ENCODE measurements at places on chromosomes 1 and 21.

GRCh38 chr1:219570937-219571336, 42.0 kb downstream of the ZC3H11B start:
- H3K4me1 ChIP-seq: peaks cover 23% of the 10 kb centered on the region
- H3K27me3 ChIP-seq: peaks cover 2% of the 10 kb centered on the region
- H3K36me3 ChIP-seq: no peaks in the 10 kb centered on the region
- no peak overlapping the region for H3K27ac ChIP-seq
- DNase-seq: no peak

DNA sequence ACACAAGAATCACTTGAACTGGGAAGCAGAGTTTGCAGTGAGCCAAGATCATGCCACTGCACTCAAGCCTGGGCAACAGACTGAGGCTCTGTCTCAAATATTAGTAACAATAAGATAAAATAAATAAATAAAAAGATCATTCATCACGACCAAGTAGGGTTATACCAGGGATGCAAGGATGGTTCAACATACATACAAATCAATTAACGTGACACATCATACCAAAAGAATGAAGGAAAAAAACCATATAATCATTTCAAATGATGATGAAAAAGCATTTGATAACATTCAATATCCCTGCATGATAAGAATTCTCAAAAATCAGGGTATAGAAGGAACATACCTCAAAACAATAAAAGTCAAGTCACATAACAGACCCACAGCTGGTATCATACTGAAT, 38.3 kb downstream of the PHTF1 start:
- peaks cover 1% of the 10 kb centered on the region for H3K27me3 ChIP-seq
- H3K4me1 ChIP-seq: no peaks in the 10 kb centered on the region
- peaks cover 60% of the 10 kb centered on the region for H3K36me3 ChIP-seq
- no peak overlapping the region for H3K27ac ChIP-seq
- no peak for DNase-seq

DNA sequence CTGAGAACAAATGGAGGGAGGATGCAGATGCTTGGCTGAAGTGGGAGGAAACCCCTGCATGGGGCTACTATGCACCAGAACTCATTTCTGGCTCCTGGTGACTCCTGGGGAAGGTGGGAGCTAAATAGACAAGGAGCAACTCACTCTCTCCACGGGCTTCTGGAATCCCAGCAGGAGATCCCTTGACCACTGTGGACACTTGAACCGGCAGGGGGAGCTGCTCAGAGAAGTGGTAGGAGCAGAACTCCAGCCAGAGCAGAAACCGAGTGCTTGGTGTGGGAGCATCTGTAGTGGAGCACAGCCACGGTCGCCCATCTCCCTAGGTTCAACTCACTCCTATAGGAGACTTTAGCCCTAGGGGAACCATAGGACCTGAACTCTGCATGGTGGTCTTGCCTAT, 205.6 kb upstream of the GJB5 start:
- H3K27me3 ChIP-seq: peaks cover 5% of the 10 kb centered on the region
- no peaks in the 10 kb centered on the region for H3K36me3 ChIP-seq
- no peak overlapping the region for H3K4me3 ChIP-seq
- DNase-seq: peak; percentile 69

DNA sequence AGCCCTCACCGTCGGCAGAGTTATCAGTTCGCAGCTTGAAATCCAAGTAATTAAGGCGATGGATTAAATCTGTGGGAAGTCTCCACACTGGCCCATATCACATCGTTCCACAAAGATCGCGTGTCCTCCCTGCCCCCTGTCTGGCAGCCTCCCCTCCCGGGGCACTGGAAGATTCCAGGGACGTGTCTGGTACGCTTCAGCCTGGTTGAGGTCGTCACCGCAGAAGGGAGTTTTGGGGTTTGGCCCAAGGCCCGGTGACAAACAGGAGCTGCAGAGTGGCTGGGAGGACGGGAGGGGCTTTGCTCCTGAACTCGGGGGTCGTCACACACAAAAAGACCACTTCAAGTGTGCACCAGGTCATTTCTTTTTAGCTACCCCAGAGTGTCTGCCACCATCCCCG, 51.1 kb downstream of the PRDM16 start:
- H3K36me3 ChIP-seq: no peaks in the 10 kb centered on the region
- H3K4me3 ChIP-seq: no peak overlapping the region
- DNase-seq: no peak
- no peaks in the 10 kb centered on the region for H3K4me1 ChIP-seq

DNA sequence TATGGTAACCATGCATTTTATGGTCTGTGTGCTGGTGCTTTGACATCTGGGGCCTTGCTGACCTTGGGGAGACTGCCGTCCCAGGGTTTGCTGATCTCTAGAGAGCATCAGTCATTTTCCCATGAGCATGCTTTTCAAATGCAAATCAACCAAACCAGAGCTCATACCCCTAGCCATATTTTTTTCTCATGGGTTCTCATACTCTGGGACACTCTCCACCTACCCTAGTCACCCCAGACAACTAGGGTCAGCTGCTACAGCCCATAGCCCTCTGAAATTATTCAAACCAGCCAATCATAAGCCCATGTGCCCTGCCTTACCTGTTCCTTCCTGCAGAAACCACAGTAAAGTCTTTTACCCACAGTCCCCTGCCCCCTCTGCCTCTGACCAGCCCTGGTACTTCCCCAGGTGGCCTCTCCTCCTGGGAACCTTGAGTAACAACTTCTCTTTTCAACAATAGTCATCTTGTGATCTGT, 132.0 kb downstream of the MAP3K21 start:
- H3K27me3 ChIP-seq: peaks cover 1% of the 10 kb centered on the region
- H3K27ac ChIP-seq: no peak overlapping the region
- no peaks in the 10 kb centered on the region for H3K36me3 ChIP-seq
- no peaks in the 10 kb centered on the region for H3K4me1 ChIP-seq
- no peak overlapping the region for H3K4me3 ChIP-seq
- no peak for DNase-seq

DNA sequence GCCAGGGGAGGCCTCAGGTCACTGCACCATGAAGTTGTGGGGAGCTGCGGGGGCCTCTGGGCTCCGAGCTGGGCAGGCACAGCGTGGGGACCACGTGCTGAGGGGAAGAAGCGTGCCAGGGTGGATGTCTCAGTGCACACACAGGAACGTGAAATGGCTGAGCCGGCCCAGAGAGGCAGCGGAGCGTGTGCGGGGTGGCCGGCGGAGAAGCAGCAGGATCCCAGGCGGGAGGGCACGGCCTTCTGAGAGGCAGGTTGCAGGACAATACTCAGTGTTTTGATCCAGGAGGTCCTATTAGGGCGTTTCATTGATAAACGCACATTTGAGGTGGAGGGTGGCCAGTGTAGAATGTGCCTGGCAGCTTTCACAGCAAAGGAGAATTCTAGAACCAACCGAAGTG, 12.9 kb downstream of the TNFRSF14 start:
- no peak overlapping the region for H3K27ac ChIP-seq
- no peaks in the 10 kb centered on the region for H3K4me1 ChIP-seq
- peaks cover 7% of the 10 kb centered on the region for H3K27me3 ChIP-seq
- H3K36me3 ChIP-seq: no peaks in the 10 kb centered on the region
- DNase-seq: no peak

DNA sequence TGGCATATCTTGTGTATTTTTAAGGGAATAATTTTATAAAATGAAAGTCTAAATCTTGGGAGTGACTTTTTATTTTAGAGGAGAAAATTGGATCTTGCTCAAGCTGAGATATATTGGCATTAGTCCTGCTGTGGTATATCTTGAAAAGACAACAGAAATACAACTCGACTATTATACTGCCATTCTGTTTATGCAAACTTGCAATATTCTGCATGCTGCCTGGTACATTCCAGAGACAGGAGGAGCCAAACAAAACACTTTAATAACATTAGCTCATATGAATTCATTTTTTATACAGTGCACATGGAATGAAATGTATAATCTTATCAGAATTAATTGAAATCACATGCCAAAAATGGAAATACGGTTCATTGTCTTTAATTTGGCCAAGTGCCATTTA, 176.0 kb upstream of the NRIP1 start:
- H3K36me3 ChIP-seq: no peaks in the 10 kb centered on the region
- H3K27me3 ChIP-seq: no peaks in the 10 kb centered on the region
- no peak overlapping the region for H3K27ac ChIP-seq
- DNase-seq: no peak
- H3K4me3 ChIP-seq: no peak overlapping the region

GRCh38 chr1:195336812-195337211, 1271.4 kb downstream of the KCNT2 start:
- H3K27me3 ChIP-seq: no peaks in the 10 kb centered on the region
- no peak overlapping the region for H3K27ac ChIP-seq
- H3K4me1 ChIP-seq: peaks cover 4% of the 10 kb centered on the region
- DNase-seq: no peak
- H3K36me3 ChIP-seq: no peaks in the 10 kb centered on the region

- H3K4me3 ChIP-seq: no peak overlapping the region
- peaks cover 1% of the 10 kb centered on the region for H3K27me3 ChIP-seq
- no peaks in the 10 kb centered on the region for H3K36me3 ChIP-seq
- no peak for DNase-seq
- peaks cover 12% of the 10 kb centered on the region for H3K4me1 ChIP-seq
These were observed 464.1 kb downstream of the ADGRL2 start for GRCh38 chr1:82264802-82265201.

Measured in endothelial cell (in vitro differentiated cells).